ENCODE measurements at places on chromosomes 7 and 10.

- DNase-seq: peak; percentile 16
These were observed 386.8 kb upstream of the POT1 start for GRCh38 chr7:125316466-125316865.

GRCh38 chr10:77072836-77073662 lies 564.6 kb downstream of the KCNMA1 start:
- DNase-seq: no peak

DNA sequence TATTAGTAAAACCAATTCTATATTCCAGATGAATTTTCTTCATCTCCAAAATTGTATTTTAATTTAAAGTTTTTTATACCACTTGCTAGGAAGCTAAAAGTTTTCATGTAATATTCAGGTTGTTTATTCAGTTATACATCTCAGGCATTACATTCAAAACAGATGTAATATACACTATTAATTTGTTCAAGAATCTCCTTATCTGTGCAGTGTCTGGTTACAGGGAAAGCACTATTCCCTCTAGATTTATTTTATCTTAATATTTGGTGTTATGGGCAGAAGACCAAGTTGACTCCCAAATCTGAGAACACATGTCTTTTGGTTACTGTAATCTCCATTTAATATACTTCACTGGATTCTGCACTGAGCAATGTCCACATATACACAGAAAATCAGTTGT lies 953.4 kb downstream of the ANKRD7 start:
- DNase-seq: no peak

GRCh38 chr7:127089146-127089545 lies 163.6 kb downstream of the GRM8 start:
- DNase-seq: no peak

- no peak for DNase-seq
These were observed 227.1 kb upstream of the SH2B2 start for GRCh38 chr7:102059524-102059923.

GRCh38 chr10:43689618-43689954 lies 40.9 kb upstream of the ZNF32 start:
- peak; percentile 50 for DNase-seq

DNA sequence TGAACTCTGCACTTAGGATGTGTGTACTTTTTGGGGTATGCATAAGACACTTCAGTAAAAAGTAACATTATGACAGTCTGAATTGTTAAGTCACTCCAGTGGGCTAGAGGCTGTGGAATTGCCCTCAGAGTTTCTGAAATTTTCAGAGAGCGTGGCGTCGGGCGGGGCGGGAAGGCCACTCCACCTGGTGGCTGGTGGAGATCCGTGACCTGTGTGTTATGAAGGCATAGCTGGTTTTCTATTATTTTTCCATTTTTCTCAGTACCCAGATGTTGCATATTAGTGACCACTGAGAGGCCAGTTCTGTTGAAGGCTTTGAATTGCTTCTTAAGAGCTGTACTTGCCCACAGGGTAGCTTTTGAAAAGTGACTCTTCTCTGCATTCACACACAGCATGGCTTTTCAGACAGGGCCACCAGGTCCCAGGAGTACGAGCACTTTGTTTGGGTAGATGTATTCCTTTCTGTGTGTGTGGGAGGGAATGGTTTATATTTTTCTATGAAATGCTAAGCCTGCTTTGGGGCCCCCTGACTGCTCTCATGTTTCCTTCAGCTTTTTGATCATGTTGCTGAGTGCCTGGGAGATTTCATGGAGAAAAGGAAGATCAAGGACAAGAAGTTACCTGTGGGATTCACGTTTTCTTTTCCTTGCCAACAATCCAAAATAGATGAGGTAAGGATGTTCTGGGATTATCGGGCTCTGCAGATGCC lies 52.3 kb downstream of the TACR2 start:
- no peak for DNase-seq

DNA sequence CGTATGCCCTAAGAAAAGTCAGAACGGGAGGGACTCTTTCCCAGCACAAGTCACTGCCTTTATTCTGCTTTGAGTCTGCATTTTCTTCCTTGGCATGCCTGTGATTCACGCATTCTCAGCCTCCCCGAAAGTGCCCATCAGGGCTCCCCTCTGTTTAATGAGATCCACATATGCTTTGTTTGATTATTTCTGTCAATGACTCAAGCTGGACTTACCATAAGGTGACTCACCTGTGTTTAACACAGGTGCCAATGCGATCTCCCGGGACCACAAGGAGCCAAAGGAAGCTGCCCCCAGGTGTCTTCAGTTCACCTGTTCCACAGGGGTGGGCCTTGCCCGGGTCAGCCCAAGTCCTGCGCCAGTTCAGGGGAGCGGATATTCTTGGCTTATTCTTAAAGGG lies 386.0 kb upstream of the SHH start:
- no peak for DNase-seq

DNA sequence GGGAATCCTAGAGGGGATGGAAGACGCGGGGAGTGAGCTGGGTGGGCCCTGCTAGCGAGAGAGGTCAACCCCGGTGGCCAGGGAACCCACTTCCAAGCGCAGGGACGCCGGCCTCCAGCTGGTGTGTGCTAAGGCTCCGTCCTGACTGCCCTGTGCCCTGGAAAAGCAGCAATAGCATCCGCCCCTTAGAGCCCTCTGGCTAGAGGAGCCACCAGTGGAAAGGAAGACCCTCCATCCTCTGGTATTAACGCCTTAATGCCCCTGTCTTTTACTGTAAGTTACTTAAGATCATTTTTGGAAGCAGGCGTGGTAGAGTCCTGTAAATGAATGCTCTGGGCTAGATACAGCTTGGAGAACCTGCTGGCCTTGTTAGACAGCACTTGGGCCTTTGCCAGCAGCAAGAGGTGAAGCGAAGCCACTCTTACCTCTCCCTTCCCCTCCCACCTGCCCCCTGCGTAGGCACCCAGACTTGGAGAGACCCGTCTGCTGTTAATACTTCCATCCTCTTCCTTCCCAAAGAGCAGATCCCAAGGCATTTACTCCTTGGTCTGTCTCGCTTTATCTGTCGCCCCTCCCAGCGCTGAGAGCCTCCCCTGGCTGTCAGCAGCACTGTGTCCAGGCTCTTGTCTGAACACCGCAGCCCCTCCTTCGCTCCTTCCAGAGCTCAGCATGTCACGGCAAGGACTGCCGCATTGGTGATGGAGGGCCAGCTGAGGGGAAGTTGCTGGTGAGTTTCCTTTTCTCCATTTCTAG lies 4.6 kb downstream of the REPIN1 start:
- no peak for DNase-seq

- DNase-seq: no peak
These were observed 44.0 kb upstream of the COL13A1 start for GRCh38 chr10:69757553-69758309.

GRCh38 chr10:91672021-91672608 lies 39.2 kb upstream of the PPP1R3C start:
- DNase-seq: peak; percentile 62

GRCh38 chr7:84336303-84336702 lies 141.7 kb upstream of the SEMA3A start:
- no peak for DNase-seq

GRCh38 chr7:75840029-75840428 lies 26.4 kb upstream of the CCL24 start:
- DNase-seq: no peak

GRCh38 chr10:118362103-118362502 lies 20.0 kb upstream of the FAM204A start:
- no peak for DNase-seq

DNA sequence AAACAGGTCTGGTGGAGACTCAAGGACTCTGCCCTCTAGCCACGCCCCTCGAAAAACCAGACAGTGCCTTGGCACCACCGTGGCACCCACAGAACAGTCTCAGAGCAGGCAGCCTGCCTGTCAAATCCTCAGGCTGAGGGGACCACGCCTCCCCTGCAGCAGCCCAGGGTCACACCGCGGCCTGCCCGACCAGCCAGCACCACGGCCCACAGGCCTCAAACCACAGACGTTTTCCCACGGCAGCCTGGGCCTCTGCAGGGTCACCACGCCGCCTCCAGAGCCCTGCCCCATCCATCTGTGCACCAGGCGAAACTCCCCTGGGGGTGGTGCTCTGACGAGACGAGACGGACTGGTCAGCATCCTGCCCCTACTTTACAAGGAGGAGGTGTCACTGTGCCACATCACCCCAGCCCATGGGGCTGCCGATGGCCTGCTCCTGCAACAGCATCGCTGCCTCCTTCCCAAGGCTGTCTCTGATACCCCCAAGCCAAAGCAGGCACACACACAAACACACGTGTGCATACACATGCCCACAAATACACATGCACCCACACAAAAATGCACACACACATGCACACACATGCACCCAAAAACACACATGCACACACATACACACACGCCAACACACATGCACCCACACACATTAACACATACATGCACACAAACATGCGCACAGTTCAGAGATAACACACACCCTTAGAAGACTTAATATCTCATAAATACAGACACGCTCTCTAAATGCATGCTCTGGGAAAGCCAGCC lies 24.6 kb downstream of the PAPOLB start:
- DNase-seq: no peak
